ENCODE measurements at places on chromosomes 4 and X.

DNA sequence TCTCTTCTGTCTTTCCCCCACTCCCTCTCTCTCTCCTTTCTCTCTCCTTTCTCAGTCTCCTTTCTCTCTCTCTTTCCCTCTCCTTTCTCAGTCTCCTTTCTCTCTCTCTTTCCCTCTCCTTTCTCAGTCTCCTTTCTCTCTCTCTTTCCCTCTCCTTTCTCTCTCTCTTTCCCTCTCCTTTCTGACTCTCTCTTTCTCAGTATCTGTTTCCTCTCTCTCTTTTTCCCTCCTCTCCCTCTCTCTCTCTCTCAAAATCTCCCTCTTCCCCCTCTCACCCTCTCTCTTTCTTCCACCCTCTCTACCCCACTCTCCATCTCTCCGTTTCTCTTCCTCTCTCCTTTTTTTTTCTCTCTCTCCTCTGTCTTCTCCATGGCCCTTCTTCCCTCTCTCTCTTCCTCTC, 258.8 kb downstream of the ASMT start:
- no peak for DNase-seq

DNA sequence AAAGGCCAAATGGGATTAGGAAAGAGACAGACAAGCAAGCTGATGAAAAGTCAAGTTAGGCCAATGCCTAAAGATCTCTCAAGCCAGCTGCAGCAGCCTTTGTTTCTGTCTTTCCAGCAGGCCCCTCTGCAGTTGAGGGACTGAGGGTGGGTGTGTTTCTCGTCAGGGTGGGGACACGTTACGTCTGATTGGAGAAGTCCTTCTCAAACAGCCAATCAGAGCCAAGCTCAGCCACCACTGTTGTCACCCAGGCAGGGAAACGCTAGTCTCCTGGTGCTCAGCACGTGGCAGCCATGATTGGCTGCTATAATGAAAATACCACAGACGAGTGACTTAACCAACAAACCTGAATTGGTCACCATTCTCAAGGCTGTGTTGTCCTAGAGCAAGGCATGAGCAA, 177.1 kb upstream of the LCORL start:
- DNase-seq = no peak

DNA sequence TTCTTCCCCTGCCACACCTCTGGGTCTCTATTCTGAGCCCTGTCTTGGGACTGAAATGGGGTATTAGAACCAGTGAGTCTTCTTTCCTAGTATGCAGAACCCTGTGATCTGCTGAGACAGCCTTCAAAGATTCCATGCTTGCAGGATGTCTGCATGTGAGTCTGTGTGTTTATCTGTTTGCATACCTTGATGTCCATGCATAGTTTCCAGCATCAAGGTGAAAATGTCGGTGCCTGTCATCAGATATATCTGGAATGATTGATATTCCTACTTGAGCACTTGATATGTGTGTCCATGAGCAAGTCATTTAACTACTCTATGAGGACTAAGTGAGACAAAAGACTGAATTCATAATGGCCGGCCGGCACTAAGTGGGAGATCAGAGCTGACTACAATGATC, 117.0 kb upstream of the HS3ST1 start:
- no peak for DNase-seq

GRCh38 chrX:3777416-3777815, 64.0 kb upstream of the PRKX start:
- no peak for DNase-seq

DNA sequence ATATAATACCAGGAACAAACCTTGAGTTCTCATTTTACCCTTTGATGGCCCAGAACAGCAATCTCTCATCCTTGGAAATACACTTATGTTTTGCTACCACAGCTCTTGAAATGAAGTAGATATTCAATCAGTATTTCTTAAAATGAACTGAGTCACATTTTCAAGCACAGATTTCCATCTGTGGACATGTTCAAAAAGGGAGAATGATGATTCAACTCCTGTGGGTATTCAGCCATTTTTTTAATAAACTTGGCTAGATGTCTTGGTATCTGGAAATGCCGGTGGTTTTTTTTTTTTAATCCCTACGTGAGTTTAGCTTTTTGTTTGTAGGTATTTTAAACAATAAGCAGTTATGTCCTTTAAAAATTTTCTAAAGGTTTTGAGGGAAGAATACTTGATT, 64.2 kb upstream of the TRPC5OS start:
- no peak for DNase-seq

DNA sequence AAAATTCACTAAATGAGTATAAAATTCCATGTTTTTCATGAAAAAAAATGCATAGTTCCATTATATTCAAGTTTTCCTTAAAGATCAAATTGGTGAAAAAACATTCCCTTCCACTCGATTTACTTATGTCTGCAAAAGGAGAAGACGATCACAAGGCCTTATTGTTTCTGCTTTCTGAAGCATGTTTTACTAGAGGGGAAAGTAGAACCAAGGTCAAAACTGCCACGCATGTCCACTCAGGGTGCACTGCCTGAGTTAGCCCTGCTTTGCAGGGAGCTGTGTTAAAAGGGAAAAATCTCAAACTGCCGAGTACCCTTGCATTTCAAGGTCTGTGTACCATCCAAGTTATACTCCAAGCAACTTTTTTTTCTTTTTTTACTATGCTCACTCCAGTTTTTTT, 57.2 kb downstream of the TRAPPC11 start:
- DNase-seq = no peak

DNA sequence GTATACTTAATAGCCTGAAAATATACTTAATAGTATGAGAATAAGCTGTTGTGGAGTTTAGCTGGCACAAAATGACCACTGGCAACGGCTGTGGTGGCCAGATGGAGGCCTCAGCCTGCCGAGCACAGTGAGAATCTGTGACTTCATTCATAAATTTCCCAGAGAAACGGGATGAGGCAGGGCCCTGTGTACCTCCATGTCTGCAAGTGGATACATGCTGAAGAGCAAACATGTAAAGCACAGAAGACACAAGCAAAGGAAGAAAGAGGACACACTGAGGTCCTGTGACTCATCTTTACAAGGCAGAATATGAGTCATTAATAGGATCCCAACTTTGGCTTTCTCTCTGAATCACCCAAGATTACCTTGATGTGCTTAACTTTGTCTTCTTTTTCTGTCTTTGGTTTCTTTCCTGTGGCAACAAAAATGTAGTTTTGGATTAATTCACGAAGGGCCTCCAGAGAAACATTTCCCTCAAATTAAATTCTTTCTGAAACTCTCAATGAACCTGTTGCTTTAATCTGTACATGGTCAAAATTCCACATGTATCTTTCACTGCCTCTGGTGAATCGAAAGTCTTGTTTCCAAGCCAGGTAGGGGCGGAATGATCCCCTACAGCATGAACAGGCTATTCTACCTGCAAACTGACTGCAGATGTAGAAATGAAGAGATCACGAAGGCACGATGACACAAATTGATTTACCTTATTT, 56.4 kb downstream of the IRF2 start:
- no peak for DNase-seq

- no peak for DNase-seq
Observed at GRCh38 chr4:24999392-25000089, 31.2 kb downstream of the LGI2 start.

DNA sequence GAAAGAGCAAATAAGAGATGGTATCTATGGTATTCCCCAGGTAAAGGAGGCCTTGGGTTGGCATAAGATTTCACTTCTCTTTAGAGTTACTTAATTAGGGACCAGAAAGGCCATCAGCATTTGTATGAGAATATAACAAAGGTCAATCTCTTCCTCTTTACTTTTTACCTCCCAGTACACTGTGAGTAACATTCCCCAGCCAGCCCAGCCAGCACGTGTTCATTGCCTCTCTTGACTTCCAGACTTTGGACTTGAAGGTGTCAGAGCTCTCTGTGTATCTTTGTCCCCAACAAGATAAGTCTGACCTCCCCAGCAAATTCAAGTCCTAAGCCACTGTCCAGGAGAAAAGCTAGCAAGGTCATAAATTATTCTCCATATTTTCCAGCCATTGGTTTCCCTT, 110.5 kb downstream of the AR start:
- no peak for DNase-seq

GRCh38 chrX:153430796-153431195, 15.1 kb downstream of the TREX2 start:
- DNase-seq = no peak

DNA sequence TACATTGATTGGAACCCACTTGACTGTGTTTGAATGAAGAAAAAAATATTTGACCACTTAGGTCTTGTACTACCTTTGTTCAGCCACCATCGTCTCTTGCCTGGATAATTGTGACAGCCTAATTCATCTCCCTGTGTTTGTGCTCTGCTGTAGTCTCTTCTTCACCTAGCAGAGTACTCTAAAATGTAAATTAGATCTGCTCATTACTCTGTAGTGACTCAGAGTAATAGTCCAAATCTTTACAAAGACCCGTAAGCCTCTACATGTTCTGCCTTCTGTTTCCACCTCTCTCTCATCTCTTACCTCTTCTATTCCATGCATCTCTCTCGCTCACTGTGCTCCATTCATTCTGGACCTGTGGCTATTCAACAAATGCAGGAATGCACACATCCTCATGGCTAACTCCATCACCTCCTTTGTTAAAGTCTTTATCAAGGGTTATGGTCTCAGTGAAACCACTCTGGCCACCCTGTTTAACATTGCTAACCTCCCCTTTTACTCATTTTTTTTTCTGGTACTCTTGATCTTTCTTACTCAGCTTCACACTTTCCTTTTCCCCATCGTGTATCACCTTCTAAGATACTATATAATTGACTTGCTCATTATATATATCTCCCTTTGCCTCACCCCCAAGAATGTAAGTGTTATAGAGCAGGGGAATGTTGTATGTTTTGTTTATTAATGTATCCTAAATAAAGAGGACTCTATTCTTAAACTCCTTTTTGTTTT, 98.4 kb downstream of the STIM2 start:
- no peak for DNase-seq

DNA sequence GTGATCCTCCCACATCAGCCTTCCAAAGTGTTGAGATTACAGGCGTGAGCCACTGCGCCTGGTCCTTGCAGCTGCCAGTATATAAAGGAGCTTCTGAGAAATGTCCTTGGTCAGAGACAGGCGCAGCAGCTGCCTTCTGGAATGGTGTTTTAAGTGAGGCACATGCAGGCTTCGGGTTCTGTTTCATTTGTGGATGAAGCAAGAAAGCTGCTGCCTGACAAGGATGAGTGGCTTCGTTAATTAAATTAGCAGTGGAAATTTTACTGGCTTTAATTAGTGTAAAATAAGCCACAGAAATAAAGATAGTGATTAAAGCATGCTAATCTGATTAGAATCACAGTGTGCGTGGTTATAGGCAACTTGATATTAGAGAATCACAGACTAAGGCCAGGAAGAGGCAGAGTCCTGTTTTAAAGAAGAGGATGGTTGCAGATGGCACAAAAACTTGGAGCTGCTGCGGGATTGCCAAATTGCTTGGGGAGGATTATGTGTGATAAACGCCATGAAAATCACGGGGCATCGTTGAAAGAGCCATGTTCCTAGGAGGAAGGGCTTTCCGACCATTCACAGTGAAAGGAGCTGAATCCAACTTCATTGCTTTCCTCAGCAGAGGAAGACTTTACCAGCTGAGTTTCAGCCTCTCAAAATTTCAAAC, 348.4 kb upstream of the FAT1 start:
- DNase-seq = no peak

GRCh38 chr4:165016971-165017370, 14.8 kb upstream of the TRIM60 start:
- no peak for DNase-seq

DNA sequence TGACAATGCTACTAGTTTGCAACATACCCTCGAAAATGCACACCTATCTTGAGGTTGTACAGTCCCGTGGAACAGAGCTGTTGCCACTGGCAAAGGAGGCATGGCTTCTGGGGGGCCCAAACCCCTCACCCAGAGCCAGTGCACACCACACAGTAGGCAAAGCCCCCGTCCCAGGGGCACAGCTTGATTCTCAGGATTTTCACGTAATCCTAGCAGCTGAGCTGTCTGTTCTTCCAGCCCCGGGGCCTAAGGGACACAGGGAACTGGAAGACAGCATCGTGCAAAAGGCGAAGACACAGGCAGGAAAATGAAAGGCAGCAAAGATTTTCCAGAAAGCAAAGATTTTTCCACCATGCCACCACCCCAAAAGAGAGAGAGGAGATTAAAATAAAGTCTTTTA, 77.2 kb downstream of the JAKMIP1 start:
- DNase-seq = no peak

GRCh38 chr4:932713-933070, 432 bp downstream of the TMEM175 start:
- peak; percentile 37 for DNase-seq

DNA sequence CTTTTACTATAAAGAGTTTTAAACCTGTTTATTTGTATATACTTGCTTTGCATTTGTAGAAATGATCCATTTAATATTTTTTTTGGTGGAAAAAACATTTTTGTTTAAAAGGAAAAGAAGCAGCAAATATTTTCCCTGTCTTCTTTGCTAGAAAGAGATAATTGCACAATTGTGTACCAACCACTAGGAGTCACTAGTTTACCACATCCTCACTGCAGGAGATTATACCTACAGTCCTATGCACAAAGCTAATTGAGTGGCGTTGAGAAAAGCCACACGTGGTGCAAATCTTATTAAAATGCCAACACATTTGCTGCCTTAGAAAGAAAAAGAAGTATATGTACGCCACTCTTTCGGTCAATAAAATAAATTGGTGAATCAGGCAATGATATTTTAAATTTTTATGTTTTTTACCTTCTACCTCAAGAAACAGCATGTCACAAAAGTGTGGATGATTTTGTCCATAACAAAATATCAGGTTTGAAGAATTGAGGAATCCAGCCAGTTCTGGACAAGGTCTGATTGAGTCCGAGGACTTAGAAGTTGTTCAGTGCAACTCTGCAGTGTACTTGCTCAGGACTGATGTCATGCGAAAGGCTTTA, 102.9 kb downstream of the GRXCR1 start:
- no peak for DNase-seq

DNA sequence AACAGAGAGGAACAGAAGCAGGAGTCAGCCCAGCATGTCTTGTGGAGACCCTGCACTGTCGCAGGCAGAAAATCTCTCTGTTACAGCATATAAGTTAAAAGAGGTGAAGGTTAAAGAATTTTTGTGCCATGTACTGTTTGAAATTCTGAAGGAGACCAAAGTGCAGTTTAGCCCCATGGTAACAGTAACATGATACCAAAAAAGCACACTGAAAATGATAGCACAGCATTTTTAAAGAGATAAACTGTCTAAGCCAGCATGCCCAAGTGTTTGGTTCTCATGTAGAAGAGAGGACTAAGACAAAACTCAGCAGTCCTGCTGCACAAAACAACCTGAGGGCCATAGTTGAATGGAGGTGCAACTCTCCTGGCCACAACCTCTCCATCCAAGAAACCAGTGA, 41.9 kb upstream of the PARM1 start:
- DNase-seq = no peak

DNA sequence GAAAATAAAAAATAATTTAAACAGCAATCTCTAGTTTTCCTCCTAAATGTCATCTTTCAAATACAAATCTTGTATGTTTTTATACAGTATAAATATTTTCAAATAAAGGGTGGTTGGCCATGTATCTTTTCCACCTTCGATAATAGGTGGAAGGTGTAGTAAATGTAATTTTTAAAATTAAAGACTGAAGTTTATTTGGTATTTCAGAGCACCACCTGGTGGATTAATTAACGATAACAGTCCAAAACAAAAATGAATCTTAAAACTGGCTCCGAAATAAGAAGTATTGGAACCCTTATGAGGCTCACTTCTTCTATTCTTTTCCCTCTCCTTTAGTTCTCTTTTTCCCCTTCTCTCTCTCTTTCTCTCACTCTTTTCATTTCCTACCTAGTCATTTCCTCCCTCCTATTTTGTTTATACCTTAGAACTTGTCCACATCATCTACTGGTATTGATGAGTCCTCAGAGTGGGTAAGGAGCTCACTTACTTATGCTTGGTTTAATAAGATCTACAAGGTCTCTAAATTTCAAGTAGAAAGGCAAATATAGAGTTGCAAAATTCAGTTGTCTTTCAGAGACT, 82.9 kb upstream of the EXOC1L start:
- no peak for DNase-seq

Measured in colonic mucosa (tissue), 4 donors.